ENCODE measurements at places on chromosomes 2 and 18. TPM values are rescaled to one million over a fixed set of nuclear protein-coding genes. Genes with fewer than 3 reads are reported as not detected.

The GALNT14 gene
- 12.4 TPM for total RNA-seq

The CYP26B1 gene
- under 0.01 TPM for total RNA-seq

The SLC4A3 gene
- 3.6 TPM for total RNA-seq

The HOXD10 gene
- not detected for total RNA-seq

The PLEKHM3 gene
- 8.1 TPM for total RNA-seq

The UGT1A5 gene
- total RNA-seq, result 0.26 TPM

The HOXD8 gene
- not detected for total RNA-seq

The MARCO gene
- 0.13 TPM for total RNA-seq

The TMEFF2 gene
- not detected for total RNA-seq

The MRPL33 gene
- total RNA-seq, result 11.3 TPM

The ASPRV1 gene
- 0.38 TPM for total RNA-seq

The CPLX4 gene
- total RNA-seq, result not detected

The EDAR gene
- under 0.01 TPM for total RNA-seq

The HJURP gene
- under 0.01 TPM for total RNA-seq

The TTN gene
- total RNA-seq, result under 0.01 TPM

The MPP4 gene
- total RNA-seq, result 0.13 TPM

The KCTD18 gene
- 28.2 TPM for total RNA-seq

The QPCT gene
- total RNA-seq, result 7.6 TPM

The HOXD13 gene
- total RNA-seq, result not detected

The PRSS56 gene
- not detected for total RNA-seq

The SERPINB7 gene
- total RNA-seq, result 25.0 TPM

The NAT8 gene
- total RNA-seq, result not detected

The SLC30A3 gene
- total RNA-seq, result not detected

The LCT gene
- under 0.01 TPM for total RNA-seq

The MEIS1 gene
- 27.7 TPM for total RNA-seq

The ESPNL gene
- not detected for total RNA-seq

The GREB1 gene
- under 0.01 TPM for total RNA-seq
